Stimulated activated CD4-positive, alpha-beta T cell treated with anti-CD3 and anti-CD28 coated beads, Interleukin-1b, Interleukin-23, amount 100 ng/mL, for 1 hour (primary cell): ENCODE measurements at places on chromosomes 11 and 22.
A peak's percentile ranks its signal among the peaks of the same experiment; 100 is the strongest.

DNA sequence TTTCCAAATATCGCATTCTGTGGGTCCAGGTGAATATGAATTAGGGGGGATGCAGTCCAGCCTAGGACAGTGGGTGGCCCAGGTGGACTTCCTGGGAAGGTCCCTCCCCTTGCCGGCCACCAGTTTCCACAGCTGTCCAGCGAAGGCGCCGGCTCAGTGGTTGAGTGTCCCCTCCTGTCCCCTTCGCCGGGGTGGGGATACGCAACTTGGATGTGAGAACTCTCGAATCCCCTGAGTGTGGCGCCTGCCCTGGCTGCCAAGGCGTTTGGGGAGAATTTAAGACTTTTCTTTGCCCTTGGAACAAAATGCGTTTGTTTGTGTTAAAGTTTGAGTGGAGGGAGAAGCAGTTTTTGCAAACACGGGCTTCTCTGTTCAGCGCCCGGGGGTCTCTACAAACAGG lies 123.7 kb downstream of the KCNQ1OT1 start:
- DNase-seq = no peak

GRCh38 chr11:3073029-3073435 lies 15.8 kb upstream of the CARS1 start:
- no peak for DNase-seq

- no peak for DNase-seq
These were observed 516.7 kb downstream of the JRKL start for GRCh38 chr11:96906476-96906875.

GRCh38 chr11:82557274-82557673 lies 176.4 kb downstream of the FAM181B start:
- no peak for DNase-seq

DNA sequence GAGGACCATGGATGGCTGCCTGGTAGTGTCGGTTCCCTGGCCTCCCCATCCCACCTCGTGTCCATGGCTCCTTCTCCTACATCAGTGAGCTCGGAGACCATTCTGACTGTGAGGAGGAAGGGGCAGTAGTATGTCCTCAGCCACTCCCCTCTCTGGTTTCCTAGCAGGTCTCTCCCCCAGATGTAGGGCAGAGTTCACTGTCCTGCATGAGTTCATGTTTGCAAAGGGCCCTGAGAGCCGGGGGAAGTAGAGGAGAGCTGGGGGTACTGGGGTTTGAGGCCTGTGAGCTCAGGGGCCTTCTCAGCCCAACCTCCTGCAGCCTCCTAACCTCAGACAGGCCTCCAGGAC lies 18.4 kb upstream of the ST3GAL4 start:
- DNase-seq = no peak

DNA sequence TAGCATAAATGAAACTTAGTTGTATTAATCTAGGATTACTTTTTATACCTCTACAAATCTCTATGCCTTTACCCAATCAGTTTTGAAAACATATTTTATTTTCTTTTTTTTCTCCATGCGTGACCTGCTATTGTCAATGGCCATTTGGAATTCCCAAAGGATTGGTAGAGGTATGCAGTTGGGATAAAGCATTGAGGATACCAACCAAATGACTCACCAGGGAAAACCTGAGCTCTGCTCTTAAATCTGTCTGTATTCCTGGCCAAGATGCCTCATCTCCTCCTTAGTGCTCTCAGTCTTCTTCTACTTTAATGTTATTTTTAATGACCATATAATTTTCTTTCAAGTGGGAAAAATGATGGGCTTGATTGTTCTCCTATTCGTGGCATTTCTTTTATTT lies 61.9 kb downstream of the EHF start:
- DNase-seq = no peak

DNA sequence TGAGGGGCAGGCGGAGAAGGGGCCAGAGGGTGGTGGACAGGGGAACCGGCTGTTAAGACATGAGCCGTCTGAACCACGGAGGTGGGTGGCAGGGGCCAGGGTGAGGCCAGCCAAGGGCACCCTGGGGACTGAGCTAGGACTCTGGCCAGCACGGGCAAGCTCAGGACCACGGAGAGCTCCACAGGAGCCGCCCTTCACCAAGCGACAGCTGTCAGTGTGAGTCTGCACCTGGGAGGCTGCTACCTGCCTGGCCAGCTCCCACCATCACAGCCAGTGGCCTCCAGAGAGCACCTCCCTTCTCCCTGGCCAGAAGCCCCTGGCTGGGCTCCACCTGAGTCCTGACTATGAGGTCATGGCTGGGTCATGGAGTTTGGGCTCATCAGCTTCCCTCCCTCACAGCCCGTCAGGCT lies 21.6 kb downstream of the MGAT3 start:
- no peak for DNase-seq

GRCh38 chr11:125062931-125063428 lies at the start of gene SLC37A2:
Gene SLC37A2 (plus strand): TSS chr11:125063305. CDS start chr11:125063368, 63 bp downstream.
- DNase-seq = no peak

- no peak for DNase-seq
These were observed 6.8 kb downstream of the PPP2R1B start for GRCh38 chr11:111759376-111759775.

GRCh38 chr11:113178381-113179070 lies 135.9 kb upstream of the TTC12 start:
- DNase-seq = no peak

DNA sequence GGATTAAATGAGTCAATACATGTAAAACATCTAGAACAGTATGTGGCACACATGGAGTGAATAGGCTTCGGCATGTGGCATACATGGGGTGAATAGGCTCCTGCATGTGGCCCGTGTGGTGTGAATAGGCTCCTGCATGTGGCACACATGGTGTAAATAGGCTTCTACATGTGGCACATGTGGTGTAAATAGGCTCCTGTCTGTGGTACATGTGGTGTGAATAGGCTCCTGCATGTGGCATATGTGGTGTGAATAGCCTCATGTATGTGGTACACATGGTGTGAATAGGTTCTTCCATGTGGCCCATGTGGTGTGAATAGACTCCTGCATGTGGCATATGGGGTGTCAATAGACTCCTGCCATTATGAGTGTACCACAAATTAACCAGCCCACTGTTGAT lies 219.1 kb upstream of the KIRREL3 start:
- no peak for DNase-seq

DNA sequence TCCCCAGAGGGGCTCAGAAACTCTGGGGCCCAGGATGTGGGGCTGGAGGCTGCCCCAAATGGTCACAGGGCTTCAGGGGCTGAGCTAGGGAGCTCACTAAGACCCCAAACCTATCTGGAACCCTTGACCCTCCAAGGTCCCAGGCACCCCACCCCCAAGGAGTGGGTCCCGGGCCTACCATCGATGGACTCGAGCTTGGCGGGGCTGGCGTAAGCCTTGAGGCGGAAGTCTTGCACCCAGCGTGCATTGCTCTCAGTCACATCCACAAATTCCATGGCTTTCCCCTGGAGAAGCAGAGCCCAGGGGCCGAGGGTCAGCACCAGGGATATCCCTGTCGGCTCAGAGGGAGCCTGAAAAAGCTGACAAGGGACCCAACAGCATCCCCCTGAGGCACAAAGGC lies 3.5 kb downstream of the GATD1 start:
- no peak for DNase-seq

- DNase-seq = peak; percentile 78
These were observed at the start of gene COMMD9 for GRCh38 chr11:36289226-36289852. Gene COMMD9 (minus strand): TSS chr11:36289424. CDS start chr11:36289412, 12 bp downstream.

- no peak for DNase-seq
These were observed 875.2 kb downstream of the BRD1 start for GRCh38 chr22:48952256-48953102.

- DNase-seq = no peak
These were observed 775.0 kb upstream of the LRRC4C start for GRCh38 chr11:42234451-42234951.

DNA sequence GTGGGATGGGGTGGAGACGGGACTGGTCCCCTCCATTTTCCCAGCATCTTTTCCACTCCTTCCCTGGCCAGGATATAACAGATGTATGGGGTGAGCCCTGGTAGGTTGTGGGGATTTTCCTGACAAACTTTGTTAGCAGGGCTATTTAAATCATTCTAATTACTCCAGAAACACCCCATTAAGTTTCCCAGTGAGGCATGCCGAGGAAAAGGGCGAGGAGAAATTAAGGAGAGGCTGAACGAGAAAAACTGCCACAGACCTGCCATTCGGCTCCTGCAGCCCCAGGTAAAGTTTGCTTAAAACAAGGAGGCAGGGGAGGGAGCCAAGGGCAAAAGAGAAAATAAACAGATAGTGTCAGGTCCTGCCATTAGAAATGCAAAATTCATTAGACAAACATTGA lies 428.2 kb downstream of the BUD13 start:
- DNase-seq = no peak

- no peak for DNase-seq
These were observed 1.2 kb downstream of the TSPAN32 start for GRCh38 chr11:2302896-2303626.
